Dorsolateral prefrontal cortex (tissue), 122 donors: ENCODE measurements at places on chromosomes 13 and 19.

DNA sequence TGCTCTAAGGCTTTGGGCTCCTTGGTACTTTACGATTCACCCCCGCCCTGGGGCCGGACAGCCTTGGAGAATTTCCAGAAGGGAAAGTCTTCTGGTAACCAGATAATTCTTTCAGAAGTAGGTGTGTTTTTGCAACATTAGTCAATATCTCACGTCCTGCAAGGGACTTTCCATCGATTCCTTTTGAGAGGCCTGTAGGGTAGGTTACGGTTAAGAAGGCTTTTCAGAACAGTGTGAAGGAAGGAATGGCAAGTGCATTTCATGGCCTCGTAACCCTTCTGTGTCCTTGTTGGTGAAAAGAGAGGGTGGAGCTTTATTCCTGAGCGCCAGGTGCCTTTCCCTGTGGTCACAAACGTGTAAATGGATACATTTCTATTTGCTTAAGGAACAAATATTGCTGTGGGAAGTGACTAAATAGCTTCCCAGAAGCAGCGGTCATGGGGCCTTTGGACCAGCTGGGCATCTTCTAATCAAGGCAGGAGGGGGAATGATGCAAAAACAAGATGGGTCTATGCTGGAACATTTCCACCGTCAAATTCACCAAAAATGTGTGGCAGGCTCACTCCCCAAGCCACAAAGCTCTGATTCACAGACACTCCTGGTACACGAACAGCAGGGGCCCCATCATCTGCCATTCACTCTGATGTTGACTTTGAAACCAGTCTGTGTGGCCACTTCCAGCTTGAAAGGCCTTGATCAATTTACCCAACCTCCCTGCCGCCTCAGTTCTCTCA lies 99.2 kb downstream of the ANKRD10 start:
- DNase-seq = no peak

DNA sequence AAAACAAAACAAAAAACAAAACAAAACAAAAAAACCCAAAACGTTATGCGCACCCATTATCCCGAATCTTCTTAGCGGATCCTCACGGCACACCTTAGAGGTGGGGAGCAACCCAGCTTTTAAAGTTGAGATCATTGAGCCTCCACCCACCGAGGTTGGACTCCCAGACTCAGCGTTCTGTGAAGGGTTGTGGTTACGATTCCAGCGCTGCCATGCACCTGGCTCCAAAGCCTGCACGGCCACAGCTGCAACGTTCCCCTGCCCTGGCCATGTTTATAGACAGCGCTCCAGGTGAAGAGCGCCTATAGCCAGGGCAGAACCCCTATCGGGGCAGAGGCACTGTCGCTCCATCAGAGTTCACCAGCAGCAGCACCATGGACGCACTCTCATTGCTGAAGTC lies 18.7 kb upstream of the LILRA2 start:
- DNase-seq = no peak

GRCh38 chr19:14479309-14479974 lies 4.3 kb upstream of the PTGER1 start:
- no peak for DNase-seq

GRCh38 chr13:40370661-40371060 lies 295.8 kb downstream of the FOXO1 start:
- DNase-seq = no peak

DNA sequence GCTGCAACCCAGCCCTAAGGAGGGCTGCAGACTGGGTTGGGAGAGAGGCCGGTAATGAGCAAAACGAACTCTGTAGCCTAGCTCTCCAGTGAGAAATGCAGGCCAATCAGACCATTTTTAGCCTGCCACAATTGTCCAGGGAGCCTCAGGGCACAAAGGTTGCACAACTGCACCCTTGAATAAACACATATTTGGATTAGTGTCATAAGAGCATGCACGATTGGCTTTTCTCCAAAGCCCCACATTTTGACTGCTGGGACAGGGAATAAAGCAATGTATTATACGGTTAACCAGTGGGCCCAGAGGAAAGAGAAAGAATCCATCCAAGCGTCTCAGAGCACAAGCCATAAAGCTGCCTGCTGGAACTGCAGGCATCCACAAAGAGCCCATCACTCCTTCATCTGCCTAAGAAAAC lies 729.4 kb upstream of the SGCG start:
- no peak for DNase-seq

DNA sequence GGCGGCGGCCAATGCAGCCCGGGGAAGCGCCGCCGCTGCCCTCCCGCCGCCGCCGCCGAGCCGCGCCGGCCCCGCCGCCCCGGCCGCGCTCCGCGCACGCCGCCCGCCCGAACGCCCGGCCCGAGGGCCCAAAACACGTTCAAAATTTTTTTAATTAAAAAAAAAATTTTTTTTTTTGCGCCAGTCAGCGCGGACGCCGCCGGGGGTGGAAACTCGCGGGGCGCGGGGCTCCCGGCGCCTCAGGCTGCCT lies 468 bp downstream of the HMGB1 start:
- DNase-seq = no peak

- DNase-seq = no peak
Measured at GRCh38 chr19:51142119-51142518, at the start of gene SIGLEC7. TSS of gene SIGLEC7 (plus strand) at chr19:51142301. CDS start at chr19:51142370, 69 bp downstream.

DNA sequence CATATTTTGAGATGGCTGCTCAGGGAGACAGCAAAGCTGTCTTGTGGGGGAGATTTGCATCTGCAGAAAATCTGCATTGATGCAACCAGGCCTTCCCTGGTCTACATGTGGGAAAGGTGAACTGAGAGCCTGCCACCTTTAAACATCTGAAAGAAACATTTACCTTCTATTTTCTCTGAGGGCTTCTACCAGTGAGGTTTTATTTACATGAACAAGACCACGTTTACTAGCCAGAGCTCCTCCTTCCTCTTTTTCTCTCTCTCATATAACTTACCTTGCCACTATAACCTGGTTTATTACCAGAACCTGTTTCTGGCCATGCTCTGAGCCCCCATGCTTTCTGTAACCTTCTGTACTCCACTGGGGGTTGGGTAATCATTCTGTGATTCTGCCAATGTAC lies 14.4 kb upstream of the RUBCNL start:
- DNase-seq = no peak

DNA sequence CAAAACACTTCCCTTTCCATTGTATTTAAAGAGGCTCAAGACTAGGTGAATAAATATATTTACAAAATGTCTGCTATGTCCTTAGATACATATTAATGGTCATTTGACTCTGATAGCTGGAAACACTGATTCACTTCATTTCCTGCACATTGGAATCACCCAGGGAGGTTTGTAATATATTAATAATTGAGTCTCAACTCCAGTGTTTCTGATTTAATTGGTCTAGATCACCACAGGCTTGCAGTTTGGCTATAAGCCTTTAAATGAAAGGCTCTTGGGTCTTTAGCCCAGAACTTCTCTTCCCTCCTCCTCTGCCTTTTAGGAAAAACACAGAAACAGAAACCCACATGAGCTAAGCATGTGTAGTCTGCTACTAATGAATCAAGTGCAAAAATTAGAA lies 378.0 kb downstream of the TBC1D4 start:
- no peak for DNase-seq

GRCh38 chr13:76630629-76631230 lies 255.5 kb downstream of the KCTD12 start:
- DNase-seq = no peak

- no peak for DNase-seq
Measured at GRCh38 chr19:45638930-45639729, at the start of gene EML2. TSS of gene EML2 (minus strand) at chr19:45639397. CDS start at chr19:45639376, 21 bp downstream.

GRCh38 chr19:38455031-38455430 lies 21.5 kb downstream of the RYR1 start:
- no peak for DNase-seq

DNA sequence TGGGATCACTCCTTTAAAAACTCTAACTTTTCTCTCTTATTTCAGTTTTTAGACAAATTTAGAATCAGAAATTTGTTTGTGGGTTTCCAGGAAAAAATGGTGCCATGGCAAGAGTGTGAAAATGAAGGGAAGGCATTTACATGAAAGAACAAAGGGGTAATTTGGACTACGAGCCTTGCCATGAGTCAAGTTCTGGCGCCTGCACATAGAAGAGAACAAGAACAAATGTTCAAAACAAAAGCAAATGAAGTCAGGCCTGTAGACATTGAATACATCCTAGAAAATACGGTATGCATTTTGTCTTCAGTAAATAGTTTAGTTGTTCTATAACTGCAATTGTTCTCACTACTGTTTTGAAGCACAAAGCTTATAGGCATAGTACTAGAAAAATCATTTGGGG lies 1390.5 kb downstream of the EFNB2 start:
- no peak for DNase-seq

DNA sequence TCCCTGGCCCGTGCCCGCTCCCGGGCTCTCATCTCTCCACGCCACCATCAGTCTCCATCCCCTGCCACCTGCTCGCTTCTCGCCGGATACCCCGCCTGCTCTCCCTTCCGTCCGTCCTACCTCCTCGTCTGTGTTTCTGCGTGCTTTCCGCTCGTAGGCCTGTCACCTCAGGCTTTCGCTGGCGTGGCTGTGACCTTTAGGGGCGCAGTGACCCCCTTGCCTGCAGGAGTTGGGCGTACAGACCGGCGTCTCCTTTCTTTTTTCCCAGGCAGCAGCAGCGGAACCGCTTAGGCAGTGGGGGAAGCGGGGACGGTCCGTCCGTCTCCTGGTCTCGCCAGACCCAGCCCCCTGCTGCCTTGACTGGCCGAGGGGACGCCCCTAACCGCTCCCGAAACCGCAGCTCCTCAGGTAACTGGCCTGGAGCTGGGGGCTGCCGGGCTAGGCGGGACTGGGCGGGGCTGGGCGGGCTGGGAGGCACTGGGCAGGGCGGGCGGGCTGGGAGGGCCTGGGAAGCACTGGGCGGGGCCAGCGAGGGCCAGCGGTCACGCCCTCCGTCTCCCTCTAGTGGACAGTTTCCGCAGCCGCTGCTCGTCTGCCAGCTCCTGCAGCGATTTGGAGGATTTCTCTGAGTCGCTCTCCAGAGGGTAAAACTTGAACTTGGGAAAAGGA lies 6.3 kb downstream of the PGLYRP1 start:
- peak; percentile 81 for DNase-seq

DNA sequence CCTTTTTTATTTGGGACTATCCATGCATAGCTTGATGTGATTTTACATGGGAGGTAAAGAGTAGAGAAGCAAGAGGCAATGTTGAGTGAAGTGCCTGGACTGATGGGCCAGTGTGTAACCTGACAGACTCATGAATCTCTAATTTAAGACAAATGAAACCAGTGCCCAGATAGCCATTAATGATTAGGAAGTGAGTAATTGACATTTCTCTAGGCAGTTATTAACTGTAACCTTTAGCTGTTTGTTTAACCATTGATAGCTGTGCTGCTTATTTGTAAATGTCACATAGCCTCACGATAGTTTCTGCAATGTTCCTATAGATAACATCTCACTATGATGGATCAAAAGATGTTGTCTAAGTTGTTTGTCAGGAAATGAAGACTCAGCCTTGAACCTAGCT lies 1047.5 kb upstream of the SPRY2 start:
- no peak for DNase-seq

GRCh38 chr13:109784590-109785140 lies 1.7 kb downstream of the IRS2 start:
- DNase-seq = peak; percentile 72

DNA sequence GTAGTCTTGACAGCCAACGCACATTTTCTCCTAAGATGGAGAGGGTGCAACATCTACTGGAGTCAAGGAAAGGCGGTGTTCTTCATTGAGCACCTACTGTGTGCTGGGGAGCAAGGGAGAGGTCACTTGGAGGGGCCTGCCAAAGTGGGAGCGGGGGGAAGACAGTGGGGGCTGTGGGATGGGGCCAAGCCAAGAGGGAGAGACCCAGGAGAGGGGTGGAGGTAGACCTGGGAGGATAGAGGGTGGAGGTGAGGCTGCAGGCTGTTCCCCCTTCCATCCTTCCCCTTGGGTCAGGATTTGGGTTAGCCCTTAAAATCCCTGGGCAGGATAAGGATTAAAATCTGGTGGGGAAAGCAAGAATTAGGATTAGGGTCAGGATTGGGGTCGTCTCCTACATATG lies 1.7 kb upstream of the PLPP2 start:
- DNase-seq = no peak

DNA sequence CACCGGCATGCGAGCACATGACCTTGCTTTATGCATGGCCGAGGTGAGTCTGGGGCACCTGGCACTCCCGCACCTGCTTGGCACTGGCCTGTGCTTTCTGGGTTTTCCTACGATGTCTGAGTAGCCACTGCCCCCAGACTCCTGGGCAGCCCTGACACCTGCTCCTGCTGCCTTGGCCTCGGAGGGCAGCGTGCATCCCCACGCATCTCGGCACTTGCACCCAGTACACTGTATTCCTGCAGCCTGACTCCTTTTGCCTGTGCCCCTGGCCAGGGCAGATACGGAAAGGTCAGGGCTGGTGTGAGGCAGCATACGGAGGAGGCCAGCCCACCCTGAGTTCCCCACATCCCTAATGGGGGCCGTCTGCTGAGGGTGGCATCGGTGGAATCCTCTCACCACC lies 340.6 kb downstream of the TEX29 start:
- no peak for DNase-seq

- DNase-seq = no peak
Measured at GRCh38 chr13:48490241-48490640, 42.6 kb downstream of the RCBTB2 start.

- DNase-seq = no peak
Measured at GRCh38 chr13:29594303-29594709, 1.2 kb downstream of the SLC7A1 start.

DNA sequence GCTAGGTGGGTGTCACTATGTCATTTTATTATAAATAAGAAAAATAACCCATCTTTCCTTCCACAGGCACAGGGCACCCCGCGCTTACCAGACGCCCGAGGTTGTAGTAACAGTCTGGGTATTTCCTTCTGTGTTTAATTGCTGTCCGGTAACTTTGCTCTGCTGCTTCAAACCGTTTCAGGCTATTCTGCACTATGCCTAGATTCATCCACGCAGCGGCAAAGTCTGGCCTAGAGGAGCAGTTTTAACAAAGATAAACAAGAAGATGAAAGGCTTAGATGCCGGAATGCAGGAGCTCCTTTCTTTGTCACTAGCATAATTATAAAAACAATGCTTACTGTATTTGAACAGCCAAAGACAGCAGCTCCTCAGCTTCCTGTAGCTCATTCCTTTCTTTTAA lies 36.9 kb upstream of the GGACT start:
- no peak for DNase-seq

GRCh38 chr19:40424637-40425449 lies 949 bp downstream of the SERTAD1 start:
- DNase-seq = no peak

DNA sequence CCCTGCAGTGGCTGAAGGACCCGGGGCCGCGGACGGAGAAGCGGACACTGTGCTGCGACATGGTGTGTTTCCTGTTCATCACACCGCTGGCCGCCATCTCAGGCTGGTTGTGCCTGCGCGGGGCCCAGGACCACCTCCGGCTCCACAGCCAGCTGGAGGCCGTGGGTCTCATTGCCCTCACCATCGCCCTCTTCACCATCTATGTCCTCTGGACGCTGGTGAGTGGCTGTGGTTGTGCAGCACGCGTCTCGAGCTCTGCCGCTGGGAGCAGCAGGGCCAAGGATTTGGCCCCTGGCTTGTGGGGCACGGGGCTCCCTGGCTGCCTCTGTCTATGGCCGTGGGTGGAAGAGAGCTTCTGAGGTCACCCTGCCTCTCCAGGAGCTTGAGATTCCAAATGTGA lies 14.1 kb upstream of the HNRNPM start:
- no peak for DNase-seq
